ENCODE measurements at places on chromosomes 1 and 21.
A peak's percentile ranks its signal among the peaks of the same experiment; 100 is the strongest.

DNA sequence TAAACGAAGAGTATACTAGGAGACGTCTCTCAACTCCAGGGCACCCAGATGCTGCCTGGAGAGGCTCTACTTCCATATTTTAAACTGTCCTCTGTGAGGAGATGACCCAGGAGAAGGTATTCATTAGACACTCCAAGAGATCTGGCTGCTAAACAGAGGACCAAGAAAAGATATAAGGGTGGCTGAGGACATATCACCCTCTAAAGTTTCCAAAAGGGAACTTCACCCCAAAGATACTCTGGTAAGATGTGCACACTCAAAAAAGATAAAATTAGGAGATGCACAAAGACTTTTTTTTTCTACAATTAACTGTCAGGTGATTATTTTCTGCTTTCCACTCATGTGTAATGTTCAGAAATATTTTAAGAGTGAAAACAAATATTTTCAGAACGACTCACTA, 1.4 kb downstream of the ZNF670 start:
- H3K27me3 ChIP-seq, result peaks cover 2% of the 10 kb centered on the region
- H3K36me3 ChIP-seq, result peaks cover 43% of the 10 kb centered on the region
- H3K4me1 ChIP-seq, result peaks cover 18% of the 10 kb centered on the region
- DNase-seq, result no peak

DNA sequence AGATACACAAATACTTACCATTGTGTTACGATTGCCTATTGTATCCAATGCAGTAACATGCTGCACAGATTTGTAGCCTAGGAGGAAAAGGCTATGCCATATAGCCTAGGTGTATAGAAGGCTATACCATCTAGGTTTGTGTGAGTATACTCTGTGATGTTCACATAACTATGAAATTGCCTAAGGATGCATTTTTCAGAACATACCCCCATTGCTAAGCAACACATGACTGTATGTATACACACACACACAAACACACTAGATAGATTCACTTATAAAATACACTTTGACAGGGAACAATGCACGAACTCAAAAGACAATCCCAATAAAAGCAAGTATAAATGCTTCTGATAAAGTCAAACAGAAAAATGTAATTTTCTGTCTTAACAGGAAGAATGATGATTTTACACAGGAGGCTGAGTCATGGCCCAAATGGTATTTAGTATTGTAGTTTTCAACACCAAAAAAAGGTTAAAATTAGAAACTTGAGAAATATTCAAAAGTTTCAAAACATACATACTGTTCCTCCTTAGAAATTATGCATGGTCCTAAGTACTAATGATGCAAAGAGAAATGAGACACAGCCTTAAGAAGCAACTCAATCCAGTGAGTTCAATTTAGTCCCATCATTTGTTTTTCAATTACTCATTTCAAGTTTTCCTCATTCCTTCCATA, 12.2 kb downstream of the FH start:
- no peak overlapping the region for H3K27ac ChIP-seq
- H3K4me3 ChIP-seq, result no peak overlapping the region
- no peak for DNase-seq
- H3K27me3 ChIP-seq, result no peaks in the 10 kb centered on the region
- peaks cover 25% of the 10 kb centered on the region for H3K36me3 ChIP-seq

GRCh38 chr1:85090225-85090624, 41.9 kb upstream of the MCOLN3 start:
- no peak for DNase-seq
- H3K4me1 ChIP-seq, result peaks cover 6% of the 10 kb centered on the region
- H3K27ac ChIP-seq, result no peak overlapping the region
- no peak overlapping the region for H3K4me3 ChIP-seq
- H3K36me3 ChIP-seq, result peaks cover 1% of the 10 kb centered on the region

- no peak overlapping the region for H3K27ac ChIP-seq
- peaks cover 18% of the 10 kb centered on the region for H3K36me3 ChIP-seq
- H3K4me1 ChIP-seq, result peaks cover 44% of the 10 kb centered on the region
- DNase-seq, result peak; percentile 55
- peaks cover 68% of the 10 kb centered on the region for H3K27me3 ChIP-seq
These were observed 2.0 kb upstream of the ATF3 start for GRCh38 chr1:212606395-212607205.

DNA sequence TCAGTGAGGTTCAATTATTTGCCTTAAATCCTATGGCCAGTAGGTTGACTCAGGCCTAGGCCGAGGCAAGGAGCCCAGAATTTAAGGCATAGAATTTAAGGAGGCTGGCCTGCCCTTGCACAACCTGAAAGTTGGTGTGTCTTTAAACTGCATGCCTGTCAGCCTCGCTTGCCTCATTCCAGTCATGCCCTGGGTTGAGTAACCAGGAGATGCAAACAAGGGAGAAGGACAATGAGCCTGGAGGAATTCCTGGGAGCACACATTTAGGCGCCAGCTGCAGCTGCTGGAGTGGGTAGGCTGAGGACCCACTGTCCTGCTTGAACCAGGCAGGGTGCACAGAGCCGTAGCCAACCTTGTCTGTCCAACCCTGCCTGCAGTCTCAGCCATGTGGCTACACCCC, 11.7 kb downstream of the CD2 start:
- peaks cover 88% of the 10 kb centered on the region for H3K36me3 ChIP-seq
- H3K27ac ChIP-seq, result peak overlapping the region; percentile 99
- H3K4me1 ChIP-seq, result peaks cover 94% of the 10 kb centered on the region
- peak overlapping the region; percentile 78 for H3K4me3 ChIP-seq
- no peak for DNase-seq
- H3K27me3 ChIP-seq, result peaks cover 7% of the 10 kb centered on the region

DNA sequence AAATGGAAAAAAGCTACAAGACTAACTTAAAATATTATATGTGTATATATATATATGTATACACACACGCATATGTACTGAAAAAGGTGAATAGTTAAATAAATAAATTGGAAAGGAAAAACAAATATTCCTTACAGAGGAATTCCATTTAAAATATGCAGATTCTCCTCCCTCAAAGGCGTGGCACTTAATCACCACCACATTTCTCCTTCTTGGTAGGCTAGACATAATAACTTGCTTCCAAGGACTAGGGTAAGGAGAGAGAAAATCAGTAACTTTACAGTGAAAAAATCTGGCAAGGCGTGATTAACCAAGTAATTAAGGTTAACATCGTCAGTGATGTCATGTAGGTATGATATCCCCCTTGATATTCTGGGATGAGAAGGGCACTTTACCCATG, 84.0 kb upstream of the USP25 start:
- DNase-seq, result no peak
- no peaks in the 10 kb centered on the region for H3K4me1 ChIP-seq
- no peaks in the 10 kb centered on the region for H3K27me3 ChIP-seq
- H3K27ac ChIP-seq, result no peak overlapping the region

DNA sequence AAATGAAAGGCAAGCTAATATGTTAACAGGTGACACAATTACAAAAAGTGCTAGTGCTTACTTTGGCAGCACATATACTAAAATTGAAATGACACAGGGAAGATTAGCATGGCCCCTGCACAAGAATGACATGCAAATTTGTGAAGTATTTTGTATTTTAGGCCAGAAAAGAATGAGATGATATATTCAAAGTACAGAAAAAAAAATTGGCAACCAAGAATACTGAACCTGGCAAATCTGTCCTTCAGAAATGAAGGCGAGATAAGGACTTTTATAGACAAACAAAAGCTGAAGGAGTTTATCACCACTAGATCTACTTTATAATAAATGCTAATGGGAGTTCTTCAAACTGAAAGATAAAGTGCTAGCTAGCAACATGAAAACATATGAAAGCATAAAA, 350.0 kb upstream of the POU3F1 start:
- H3K4me1 ChIP-seq, result no peaks in the 10 kb centered on the region
- peaks cover 49% of the 10 kb centered on the region for H3K27me3 ChIP-seq
- H3K27ac ChIP-seq, result no peak overlapping the region
